Muscle of leg (tissue), 16 donors: ENCODE measurements at places on chromosomes 3 and 15. TPM values are rescaled to one million over a fixed set of nuclear protein-coding genes. Genes with fewer than 3 reads are reported as not detected.
A peak's percentile ranks its signal among the peaks of the same experiment; 100 is the strongest.

DNA sequence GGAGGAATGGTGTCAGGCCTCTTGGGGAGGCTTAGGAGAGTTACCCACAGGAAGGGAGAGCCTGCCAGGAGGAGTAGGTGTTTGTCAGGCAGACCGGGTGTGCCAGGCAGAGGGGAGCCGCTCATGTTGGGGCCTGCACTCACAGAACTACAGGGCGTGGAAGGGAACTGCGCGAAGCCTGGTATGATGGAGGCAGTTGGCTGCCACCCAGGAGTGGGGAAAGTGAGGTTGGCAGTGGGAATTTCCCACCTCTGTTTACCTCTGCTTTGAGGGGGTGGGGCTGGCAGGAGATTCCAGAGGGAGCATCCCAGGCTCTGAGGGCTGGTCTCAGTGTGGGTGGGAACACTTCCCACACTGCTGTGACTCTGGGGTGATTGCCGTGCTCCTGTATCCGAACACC is 99.9 kb downstream of the SLCO3A1 start:
- DNase-seq, result no peak

DNA sequence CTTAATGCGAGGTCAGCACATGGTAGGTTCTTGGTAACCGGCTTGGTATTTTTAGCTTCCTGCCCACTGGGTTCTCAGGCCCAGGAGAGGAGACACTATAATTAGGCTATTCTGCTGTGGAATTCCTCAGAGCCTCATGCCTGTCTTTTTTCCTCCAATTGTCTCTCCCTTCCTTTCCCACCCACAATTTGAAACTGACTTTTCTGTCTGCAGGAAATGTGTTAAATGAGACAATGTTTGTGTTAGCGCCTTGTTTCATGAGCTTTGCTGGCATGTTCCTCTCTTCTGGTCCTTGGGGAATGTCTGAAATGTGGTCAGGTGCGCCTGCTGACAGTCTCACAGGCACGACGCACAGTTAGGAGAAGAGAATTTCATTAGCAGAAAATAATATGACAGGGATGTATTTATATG is 223.6 kb upstream of the CTNNB1 start:
- DNase-seq, result no peak

DNA sequence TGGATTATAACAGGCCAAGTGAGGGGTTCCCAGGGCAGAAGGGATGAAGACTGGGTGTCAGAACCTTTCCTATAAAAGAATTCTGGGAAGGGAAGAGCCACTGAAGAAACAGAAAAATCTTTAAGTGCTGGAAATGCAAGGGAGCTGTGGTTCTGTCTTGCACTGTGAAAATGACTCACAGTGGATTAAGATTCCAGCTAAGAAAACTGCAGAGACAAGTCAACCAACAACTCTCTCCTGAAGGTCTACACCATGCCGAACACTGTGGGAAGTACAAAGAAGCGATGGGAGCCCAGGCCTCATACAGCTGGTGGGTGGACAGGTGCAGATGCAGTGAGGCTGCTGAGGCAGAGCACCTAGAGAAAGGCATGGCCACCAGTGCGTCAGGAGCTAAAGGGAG is 27.7 kb downstream of the ZDHHC3 start:
- DNase-seq, result no peak

Gene CAPN3
- polyA plus RNA-seq, result 186 TPM

DNA sequence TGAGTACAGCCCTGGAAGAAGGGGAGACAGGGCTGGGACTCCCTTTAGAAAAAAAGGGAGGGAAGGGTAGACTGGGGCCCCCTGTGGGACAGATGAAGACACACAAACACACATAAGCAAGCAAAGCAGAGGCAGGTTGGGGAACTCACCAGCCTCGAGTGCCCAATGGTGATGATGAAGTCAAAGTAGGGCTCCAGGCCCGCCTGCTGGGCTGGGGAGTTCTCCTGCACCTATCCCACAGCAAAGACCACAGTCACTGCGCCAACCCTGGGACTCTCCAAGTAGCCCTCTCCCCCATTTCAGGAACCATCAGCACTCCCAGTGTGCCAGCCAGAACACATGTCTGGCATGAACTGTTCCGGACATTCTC is 4.1 kb downstream of the GORASP1 start:
- no peak for DNase-seq

GRCh38 chr15:27328186-27328585 is 357.2 kb downstream of the GABRG3 start:
- peak; percentile 38 for DNase-seq

GRCh38 chr15:46710401-46710960 is 1006.8 kb upstream of the SEMA6D start:
- DNase-seq, result no peak

Gene GOLGA6B
- polyA plus RNA-seq, result not detected

DNA sequence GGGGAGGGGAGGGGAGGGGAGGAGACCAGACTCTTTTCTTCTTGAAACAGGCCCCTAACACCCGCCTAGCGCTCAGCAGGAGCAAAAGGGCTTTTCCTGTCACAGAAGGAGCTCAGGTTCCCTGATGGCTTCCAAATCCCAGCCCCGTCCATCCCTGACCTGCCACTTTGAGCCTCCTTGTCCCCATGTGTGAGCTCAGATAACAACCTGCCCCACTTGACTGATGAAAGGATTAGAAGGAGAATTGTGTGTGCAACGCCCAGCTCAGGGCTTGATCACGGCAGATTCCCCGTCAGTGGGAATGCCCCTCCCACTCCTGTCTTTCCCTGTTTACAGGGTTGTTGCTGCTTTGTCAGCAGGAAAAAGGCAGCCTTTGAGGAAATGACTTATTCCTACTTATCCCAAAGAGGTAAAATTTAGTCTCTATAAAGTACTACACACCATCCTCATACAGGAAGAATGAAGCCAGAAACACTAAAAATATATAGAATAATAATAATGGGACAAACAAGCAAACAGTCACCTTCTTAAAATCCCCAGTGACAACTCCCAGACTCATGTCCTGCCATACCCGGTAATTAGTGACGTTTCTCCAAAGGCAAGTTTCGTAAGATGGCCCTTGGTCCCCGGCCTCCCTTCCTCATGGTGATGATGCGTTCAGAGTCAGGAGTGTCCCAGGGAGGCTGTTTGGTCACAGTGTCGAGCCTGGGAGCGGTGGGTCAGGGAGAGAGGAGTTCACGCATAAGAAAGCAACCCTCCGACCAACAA is 6.1 kb upstream of the LRRC15 start:
- DNase-seq, result no peak

- DNase-seq, result no peak
Observed at GRCh38 chr15:32928876-32929275, 211.1 kb downstream of the GREM1 start.

Gene OR5K2
- polyA plus RNA-seq, result not detected

DNA sequence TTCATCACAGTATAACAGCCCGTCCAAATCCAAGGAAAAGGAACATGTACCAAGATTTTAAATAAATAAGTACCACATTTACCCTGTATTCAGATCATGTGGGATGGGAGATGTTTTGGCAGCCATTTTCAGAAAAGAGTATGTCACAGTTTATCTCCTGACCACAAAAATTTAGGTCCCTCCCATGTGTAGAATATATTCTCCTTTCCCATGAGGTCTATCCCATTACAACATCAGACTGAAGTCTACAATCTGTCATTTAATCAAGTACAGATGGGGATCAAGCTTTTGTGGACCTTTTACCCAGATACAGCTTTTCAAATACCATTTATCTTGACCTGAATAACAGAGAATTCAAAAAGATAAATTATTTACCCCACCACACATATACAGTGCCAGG is 444.5 kb downstream of the PLOD2 start:
- peak; percentile 11 for DNase-seq

DNA sequence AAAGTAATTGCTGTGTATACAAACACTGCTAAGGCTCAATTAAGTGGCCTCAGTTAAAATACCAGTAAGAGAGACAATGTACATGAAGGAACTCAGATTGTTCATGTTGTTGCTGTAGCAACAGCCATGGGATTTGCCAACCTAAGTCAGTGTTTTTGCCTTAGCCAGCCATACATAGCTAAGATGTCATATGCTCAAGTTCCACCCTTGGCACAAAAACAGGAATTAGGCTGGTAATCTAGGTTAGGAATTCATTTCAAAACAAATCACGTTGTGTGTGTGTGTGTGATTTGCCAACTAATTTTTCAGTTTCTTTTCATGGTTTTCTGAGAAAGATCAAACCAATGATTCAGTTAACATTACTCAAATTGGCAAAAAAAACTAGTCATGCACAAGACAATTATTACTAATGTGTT is 143.7 kb upstream of the KCNMB2 start:
- peak; percentile 70 for DNase-seq

DNA sequence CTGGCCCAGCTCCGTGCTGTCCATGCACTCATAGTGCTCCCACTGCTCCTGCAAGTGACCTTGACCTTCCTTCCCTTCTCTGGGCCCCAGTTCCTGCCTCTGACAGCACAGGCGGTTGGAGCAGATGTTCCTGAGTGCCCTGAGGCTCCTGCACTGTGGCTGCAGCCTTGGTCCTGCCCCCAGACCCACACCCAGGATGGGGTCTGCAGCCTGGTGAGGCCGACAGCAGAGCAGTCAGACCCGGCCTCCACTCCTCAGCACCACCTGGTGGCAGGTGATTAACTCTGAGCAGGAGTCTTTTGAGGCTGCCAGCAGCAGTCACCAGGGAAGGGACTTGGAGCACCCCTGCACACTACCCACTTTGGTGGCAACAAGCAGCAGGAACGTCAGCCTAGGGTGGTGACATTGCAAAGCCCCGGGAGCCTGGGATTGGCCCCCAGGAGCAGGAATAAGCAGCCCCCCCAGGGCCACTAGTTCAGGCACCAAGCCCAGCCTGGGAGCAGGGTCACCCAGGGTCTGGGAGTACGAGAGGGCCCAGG is 64.6 kb downstream of the CYP11A1 start:
- peak; percentile 48 for DNase-seq

Gene SUSD5
- polyA plus RNA-seq, result 1.8 TPM

Gene APEH
- 59.8 TPM for polyA plus RNA-seq

GRCh38 chr15:77483425-77484140 is 62.9 kb downstream of the HMG20A start:
- no peak for DNase-seq

Gene PLA2G4E
- 0.44 TPM for polyA plus RNA-seq

GRCh38 chr3:115248274-115248673 is 101.2 kb upstream of the ZBTB20 start:
- no peak for DNase-seq
